ENCODE measurements at places on chromosomes 7 and 10.
A peak's percentile ranks its signal among the peaks of the same experiment; 100 is the strongest.

- DNase-seq = no peak
These were observed 981 bp upstream of the CRYGN start for GRCh38 chr7:151440799-151441445.

DNA sequence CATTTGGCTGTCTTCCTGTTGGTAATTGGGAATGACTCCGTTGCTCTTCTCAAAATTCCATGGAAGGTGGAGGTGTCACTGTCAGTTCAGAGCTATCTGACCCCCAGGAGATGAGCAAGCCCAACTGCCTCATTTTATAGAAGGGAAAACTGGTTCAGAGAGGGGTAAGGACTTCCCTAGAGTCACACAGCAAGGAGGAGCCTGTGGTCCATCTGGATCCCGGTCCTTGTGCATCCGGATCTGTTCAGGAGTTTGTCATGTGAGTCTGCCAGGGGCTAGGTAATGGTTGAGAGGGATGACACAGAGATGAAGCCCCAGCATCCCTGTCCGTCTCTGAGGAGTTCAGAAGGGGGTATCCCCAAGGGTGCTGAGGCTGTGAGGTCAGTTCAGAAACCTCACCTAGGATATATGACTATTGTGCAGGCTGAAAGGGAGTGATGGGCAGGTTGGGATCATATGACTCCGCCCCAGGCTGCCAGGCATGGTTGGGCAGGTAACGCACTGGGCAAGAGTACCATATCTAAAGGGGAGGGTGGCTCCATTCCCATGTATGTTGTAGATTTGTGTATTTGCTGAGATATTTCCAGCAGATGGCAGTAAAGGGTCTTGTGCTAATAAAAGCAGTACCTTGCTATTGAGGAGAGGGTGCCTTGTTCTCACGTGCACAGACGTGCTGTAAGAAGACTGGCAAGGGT, 16.0 kb upstream of the SLC29A3 start:
- peak; percentile 55 for DNase-seq

- DNase-seq = no peak
These were observed 198.7 kb downstream of the ADARB2 start for GRCh38 chr10:1538531-1539061.

- no peak for DNase-seq
These were observed 854 bp upstream of the CFAP46 start for GRCh38 chr10:132943058-132943790.

- DNase-seq = no peak
These were observed 66.8 kb upstream of the KIF5B start for GRCh38 chr10:32123021-32123420.

DNA sequence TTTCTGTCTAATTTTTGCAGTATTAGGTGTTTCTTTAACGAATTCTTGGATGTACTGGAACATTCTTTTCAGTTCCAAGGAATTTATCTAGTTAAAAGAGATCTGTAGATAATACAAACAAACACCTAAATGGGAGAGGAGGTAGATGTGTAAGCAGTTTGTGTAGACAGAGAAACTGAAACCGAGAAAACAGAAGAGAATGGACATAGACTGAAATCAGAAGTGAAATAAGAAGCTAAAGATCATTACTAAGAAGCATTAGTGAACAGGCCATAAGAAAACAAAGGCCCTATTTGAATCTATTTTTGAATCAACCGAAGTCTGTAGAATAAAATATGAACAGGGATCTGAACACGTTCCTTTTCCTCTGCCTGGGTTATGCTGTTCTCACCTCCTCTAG, 26.5 kb upstream of the TMEM229A start:
- DNase-seq = no peak

- DNase-seq = no peak
These were observed 734.7 kb downstream of the KCNMA1 start for GRCh38 chr10:76902949-76903348.

- no peak for DNase-seq
These were observed 8.3 kb downstream of the FGF8 start for GRCh38 chr10:101767600-101767945.

GRCh38 chr7:123864436-123864835, 19.5 kb downstream of the HYAL4 start:
- no peak for DNase-seq

- no peak for DNase-seq
These were observed 45.5 kb upstream of the GPAM start for GRCh38 chr10:112229096-112229495.

DNA sequence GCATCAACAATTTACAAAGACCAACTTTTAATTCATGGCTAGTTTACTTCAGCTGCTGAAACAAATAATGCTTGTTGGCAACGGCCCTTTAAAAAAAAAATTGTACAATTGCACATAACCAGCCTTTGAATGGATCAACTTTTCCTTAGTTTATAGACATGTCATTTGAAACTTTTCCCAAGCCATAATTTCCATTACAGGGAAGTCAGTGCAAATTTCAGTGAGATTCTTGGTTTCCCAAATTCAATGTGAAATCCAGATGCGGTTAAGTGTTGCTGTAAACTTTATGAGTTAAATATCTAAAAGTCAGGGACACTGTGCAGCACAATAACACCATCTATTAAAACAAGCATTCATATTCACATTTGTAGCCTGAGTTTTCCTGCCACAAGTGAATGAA, 182.2 kb downstream of the JAZF1 start:
- no peak for DNase-seq

DNA sequence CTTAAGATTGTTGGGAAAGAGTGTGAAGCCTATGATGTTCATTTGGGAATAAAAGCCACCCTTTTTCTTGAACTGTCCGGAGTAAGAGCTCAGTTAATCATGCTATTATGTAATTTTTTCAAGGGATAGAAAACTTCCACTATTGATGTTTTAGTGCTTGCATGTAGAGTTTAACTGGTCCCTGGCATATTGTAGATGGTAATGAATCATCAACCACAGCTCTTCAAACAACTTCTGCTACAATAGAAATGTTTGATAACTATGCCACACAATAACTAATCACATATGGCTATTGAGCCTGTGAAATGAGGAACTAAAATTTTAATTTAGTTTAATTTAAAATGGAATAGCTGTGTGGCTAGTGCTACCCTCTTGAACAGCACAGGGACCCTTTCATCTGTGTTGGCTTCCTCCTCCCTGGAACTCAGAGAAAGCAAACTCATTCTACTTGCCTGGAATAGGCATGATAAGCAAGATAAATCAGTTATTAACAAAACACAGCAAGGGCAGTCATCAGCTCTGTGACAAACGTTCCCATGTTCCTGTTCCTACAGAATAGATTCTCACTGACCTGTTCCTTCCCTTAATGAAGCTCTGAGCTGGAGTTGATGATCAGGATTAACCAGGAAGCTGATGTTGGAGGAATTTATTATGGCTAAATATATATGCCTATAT, 4.9 kb upstream of the SRI start:
- DNase-seq = no peak

All from umbilical cord (tissue), 2 donors.